ENCODE measurements at places on chromosomes 3 and 15.

DNA sequence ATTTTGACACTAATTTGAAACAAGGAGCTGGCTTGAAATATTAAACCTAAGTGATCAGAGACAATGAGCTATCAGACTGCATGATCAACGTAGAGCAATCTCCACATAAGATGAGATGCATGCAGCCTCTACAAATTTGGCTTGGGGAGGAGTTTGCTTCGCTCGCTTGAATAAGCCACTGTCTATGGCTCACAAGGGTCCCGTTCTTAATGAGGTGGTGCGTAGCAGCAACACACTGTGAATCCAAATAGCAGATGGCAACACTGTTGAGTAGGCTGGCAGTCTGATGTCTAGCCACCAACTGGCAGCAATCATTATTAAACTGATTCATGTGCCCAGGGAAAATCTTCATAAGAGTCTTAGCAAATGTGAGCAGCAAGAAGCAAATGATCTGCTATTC, 125.4 kb upstream of the CCDC54 start:
- no peak for DNase-seq

- no peak for DNase-seq
These were observed 62.0 kb downstream of the ABHD2 start for GRCh38 chr15:89150287-89150686.

- DNase-seq, result no peak
These were observed 33.4 kb upstream of the INSYN1 start for GRCh38 chr15:73786538-73786937.

GRCh38 chr15:49855917-49856637, 235.2 kb downstream of the DTWD1 start:
- no peak for DNase-seq

DNA sequence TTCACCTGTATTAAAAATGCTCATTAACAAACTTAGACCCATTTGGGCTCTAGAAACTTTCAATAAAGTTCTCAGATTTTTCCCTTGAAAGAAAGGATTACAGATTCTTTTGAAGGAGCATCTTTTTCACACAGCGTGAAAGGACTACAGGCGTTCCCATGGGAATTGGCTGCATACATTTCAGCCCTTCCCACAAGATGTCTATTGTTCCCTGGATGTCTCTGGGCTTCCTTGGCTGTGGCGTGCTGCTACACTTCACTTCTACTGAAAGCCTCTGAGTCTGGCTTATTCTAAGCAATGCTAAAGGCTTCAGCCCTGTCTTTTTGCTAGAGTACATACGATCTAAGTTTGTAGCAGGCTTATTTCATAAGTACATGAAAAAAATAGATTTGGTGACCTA, 1.4 kb downstream of the VEPH1 start:
- DNase-seq, result no peak
